ENCODE measurements at places on chromosomes 4 and X.

DNA sequence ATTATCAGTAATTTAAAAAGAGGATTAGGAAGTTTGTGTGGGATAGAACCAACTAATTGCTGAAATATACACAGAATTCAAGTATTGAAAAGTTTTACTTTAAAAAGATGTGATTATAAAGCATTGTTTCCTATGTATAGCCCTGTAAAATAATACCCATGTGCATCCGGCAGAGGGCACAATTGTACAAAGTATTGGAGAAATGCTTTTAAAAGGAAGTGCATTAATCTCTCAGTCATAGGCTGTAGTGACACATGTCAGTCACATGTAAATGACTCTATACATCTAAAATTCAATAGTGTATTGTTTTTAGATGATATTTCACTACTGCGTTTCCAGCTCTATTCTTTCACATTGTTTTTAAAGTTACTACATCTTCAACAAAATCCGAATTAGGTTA is 9.7 kb upstream of the GEMIN8 start:
- DNase-seq: peak; percentile 40

DNA sequence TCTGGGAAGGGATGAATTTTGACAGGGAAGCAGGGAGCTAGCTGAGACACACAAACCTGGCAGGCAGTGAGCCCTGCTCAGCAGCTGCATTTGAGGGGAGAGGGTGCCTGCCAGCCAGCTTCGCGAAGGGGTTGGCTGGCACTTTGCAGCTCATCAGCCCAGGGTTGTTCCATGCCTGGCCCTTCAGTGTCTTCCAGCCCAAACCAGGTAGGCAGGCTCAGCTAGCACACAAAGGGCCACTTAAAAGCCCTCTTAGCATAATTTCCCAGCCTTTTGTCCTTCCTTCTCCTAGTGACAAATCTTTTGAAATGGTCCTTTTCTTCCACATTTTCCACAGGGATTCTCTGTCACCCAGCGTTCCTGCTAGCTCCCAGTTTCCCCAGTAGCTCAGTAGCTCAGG is 4.3 kb upstream of the FRMPD3 start:
- DNase-seq: no peak

GRCh38 chr4:1494416-1495315 is 88.4 kb upstream of the NKX1-1 start:
- DNase-seq: no peak

- no peak for DNase-seq
Observed at GRCh38 chrX:132071254-132071653, 48.2 kb downstream of the STK26 start.

- no peak for DNase-seq
Observed at GRCh38 chr4:143307531-143307930, 29.1 kb upstream of the GAB1 start.

GRCh38 chr4:46931981-46932380 is 22.9 kb upstream of the COX7B2 start:
- peak; percentile 48 for DNase-seq

DNA sequence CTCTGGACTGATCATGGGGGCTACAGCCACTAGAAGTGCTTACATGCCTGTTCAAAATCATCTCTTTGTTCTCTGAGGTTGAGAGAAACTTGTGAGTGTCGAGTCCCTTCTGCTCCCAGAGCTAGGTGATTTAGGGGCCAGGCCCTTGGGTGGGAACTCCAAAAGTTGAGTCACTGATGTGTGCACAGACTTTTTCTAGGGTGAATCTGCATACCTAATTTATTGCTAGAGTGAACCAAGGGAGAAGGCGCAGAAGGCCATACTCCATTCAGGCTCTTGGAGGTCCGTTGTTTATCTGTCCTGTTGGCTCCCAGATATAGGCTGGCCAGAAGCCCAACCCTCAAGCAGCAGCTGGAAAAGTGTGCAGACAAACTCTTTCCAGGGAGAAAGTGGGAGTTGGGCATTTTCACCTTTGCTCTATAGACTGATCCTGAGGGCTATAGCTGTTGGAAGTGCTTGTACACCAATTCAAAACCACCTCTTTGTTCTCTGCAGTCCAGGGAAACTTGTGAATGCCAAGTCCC is 80.8 kb upstream of the ARX start:
- no peak for DNase-seq

GRCh38 chrX:79159800-79160199 is 15.3 kb downstream of the GPR174 start:
- no peak for DNase-seq

- DNase-seq: no peak
Observed at GRCh38 chr4:57184378-57185029, 74.3 kb upstream of the IGFBP7 start.

DNA sequence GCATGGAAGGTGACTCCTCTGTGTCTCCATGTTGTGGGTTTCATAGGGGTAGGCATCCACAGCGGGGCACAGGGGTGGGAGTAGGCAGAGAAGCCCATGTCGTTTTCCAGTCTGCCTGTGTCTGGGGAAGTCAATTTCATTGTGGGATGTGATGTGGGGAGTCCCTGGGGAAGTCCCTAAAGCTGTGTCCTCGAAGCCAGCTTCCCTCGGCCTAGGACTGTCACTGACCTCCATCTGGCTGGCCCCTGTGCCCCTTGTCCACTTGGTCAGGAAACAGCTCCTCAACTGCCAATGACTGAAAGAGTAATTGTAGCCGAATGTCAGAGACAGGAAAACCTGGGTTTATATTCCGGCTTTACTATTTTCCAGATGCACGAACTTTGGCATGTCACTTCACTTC is 109.6 kb downstream of the DRD5 start:
- DNase-seq: no peak

GRCh38 chr4:25252230-25253070 is 18.6 kb downstream of the PI4K2B start:
- no peak for DNase-seq

- no peak for DNase-seq
Observed at GRCh38 chr4:153521999-153522801, 56.0 kb downstream of the TMEM131L start.

DNA sequence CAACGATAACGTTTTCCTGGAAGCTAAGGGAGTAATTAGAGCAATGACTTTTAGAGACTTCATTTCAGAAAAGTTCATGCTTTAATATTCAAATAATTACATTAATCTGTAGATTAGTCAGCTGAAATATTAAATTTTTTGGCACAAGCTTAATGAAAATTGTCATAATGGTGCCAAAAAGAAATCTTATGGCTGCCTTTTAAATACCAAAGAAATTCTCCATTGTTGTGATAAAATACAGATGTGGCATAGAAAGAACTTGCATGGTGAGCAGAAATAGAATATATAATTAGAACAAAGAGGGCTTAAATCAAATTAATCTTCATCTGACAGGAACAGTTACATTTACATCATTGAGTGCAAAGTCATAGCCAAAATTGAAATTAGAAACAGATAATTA is 263.5 kb downstream of the AFF2 start:
- DNase-seq: no peak

DNA sequence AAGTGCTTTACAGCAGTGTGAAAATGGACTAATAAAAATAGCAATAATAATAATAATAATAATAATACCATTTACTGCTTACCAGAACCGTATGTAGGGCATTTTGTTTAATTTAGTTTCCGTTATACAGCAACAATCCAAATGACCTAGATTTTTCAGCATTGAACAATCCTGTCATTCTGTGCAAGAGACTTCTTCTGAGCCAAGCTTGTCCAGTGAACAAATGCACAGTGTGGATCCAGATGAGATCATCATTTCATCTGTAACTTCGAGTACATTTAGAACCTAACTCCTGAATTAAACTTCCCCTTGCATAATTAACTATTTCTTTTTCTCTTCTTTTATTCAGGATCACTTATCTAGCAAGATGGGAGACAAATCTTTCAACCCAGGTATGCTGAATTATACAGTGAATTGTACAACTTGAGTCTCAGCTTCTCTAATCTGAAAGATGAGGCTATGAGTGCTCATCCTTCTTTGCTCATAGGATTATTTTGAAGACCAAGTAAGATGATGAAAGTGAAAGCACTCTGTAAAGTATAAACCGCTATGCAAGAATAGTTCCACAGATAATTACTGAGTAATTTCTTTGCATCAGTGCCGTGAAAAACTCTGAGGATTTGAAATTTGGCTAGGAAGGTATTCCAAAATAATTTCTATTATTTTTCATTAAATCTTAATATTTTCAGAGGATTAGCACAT is 6.6 kb downstream of the CLNK start:
- no peak for DNase-seq

DNA sequence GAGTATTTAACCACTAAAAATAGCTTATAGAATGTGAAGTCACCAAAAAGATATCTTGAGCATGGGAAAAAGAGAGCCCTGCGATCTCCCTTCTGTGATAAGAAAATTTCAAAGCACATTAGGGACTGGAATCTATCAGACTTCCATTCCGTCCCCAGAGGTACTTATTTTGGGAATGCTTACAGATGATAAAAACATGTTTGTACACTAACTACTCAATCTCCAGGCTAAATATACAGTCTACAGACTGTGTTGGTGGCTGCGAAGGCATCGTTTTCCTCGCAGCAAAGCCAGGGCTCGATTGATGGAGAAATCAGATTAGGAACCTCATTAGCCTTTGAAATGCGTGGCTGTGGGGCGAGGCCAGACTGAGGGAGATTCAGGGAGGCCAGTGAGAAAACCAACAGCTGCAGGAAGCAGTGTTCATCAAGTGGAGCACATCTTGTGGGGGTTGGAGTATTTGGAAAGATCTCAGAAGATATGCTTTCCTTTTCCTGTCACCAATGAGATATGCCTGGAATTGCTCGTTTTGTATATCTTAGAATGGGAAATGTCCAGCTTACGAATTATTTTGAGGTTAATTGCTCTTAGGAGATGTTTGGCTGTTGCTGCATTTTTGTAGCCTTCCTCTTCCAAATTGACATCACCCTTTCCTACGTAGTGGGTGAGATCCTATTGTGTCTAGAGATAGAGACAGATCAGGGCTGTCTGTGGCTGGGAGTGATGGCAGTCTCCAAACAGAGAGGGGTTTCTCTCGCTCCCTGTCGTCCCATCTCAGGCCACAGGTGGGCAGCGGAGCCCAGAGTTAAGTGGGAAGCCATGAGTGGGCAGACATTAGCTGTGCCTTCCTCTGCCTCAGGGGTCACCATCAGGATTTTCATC is 224.9 kb upstream of the FAT1 start:
- peak; percentile 68 for DNase-seq

DNA sequence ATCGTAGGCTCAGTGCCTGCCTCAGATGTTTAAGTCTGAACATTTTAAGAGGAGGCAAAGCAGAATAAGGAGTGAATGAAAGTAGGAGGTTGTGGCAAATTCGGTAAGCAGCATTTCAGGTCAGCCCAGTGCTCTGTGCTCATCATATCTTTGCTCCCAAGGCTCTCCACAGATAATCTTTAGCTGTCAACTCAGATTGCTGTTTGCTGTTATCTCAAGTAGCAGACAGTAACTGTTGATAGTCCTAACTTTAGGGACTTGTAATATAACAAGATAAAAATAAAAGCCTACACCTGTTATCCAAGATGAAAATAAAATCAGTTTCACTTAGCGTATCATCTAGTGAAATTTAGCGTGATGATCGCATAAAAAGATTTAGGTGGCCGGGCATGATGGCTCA is 18.6 kb upstream of the CLTRN start:
- DNase-seq: no peak

DNA sequence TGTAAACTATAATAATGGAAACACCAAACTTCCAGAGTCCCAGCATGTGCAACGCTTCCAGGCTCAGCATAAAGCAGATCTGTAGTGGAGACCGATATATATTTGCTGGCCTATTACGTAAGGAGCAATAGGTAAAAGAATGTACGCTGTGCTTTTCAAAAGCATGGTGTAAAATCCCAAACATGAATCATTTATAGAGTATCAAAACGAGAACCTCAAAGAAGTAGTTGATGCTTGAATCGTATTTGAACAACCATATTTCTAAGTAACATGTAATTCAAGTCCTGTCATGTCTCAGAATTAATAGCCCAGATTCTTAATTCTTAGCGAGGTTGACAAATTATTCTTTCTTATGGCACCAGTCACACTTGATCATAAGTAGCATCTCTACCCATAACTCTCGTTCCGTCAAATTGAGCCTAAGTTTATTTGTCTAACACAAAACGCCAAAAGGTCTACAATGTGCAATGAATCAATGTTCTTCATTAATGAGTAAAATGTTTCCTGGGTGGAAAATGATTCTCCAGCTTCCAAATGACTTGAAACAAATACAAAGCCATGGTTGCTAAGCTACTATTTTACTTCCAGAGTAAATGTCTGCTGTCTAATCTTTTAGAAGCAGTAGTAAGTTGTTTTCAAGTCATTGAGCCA is 811.5 kb upstream of the FRG1 start:
- no peak for DNase-seq

- no peak for DNase-seq
Observed at GRCh38 chr4:152723236-152723635, 43.4 kb upstream of the TMEM154 start.

Data from fibroblast of skin of back (primary cell).